Brain pericyte (primary cell): ENCODE measurements at places on chromosomes 13 and 19.

- DNase-seq: no peak
These were observed 309.6 kb upstream of the EDNRB start for GRCh38 chr13:78228211-78228610.

DNA sequence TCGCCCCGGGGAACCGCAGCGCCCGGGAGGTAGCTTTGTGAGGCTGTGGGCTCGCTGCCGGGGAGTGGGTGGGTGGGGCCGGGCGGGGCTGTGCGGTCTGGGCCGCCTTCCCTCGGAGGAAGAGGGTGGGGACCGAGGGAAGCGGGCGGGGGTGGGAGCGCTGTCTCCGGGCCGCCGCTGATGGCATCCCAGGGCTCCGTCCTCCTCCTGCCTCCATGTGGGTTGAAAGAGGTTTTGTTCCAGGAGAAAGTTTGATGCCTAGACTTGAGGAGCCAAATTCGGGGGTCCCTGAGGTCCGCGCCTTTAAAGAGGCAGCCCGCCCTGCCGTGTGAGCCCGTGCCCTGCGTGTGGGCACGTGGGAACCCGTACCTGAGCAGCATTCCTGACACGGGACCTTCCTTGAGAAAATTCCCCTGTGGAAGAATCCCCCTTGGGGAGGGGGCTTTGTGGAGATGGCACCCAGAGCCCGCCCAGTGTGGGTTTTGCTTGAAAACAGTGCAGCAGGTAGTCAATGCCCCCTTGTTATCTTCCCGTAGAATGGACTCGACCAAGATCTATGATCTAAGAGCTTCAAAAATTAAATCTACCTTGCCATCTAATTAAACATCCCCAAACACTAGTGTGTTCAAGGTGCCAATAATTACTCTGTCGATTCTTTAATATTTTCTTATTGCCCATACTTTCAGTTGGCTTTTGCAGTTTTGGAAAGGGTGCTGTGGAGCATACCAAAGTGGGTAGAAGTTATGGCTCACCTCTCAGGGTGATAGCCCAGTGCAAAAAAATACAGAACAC lies 107.8 kb downstream of the RXFP2 start:
- DNase-seq: no peak

GRCh38 chr13:30422054-30422839 lies at the start of gene UBE2L5:
TSS of gene UBE2L5 (plus strand) at chr13:30422493. CDS start at chr13:30427991, 5,498 bp downstream.
- DNase-seq: no peak

GRCh38 chr19:46762245-46762890 lies 16.1 kb upstream of the STRN4 start:
- no peak for DNase-seq

DNA sequence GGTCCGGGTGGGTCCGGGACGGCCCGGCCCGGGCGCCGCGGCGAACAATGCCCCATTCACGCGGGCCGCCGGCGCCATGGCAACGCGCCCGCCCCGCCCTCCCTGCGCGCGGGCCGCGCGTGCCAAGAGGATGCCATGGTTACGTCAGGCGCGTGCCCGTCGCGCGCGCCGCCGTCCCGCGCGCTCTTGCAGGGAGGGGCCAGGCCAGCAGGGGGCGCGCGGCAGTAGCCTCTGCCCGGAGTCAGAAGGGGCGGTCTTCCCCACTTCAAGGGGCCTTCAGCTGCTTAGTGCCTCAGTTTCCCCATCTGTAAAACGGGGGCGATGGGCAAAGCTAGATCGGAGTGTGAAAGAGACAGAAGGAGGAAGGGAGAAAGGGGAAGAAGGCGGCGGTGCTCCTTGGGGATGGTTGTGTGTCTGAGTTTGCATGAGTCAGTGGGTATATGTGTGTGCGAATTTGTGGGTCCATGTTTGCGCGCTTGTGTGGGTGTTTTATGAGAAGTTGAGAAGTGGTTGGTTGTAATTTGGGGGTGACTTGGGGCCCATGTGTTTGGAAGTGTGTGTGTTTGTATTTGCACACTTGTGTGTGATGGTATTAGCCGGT lies 11.6 kb upstream of the NFIX start:
- no peak for DNase-seq

DNA sequence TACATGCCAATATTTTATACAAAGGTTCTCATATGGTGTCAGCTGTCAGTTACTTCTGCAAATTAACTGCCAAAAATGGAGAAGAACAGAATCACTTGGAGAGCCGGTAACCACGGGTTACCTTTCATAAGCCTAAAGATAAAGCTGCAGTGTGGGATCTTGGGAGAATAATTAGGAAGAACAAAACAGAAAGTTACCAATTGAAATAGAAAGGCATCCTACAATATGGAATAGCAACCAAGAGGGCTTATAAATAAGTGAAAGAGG lies 74.2 kb downstream of the TSHZ3 start:
- DNase-seq: no peak

- DNase-seq: no peak
These were observed 50.4 kb downstream of the RASA3 start for GRCh38 chr13:114081761-114082681.

- DNase-seq: no peak
These were observed 4.2 kb upstream of the JSRP1 start for GRCh38 chr19:2260341-2260805.

DNA sequence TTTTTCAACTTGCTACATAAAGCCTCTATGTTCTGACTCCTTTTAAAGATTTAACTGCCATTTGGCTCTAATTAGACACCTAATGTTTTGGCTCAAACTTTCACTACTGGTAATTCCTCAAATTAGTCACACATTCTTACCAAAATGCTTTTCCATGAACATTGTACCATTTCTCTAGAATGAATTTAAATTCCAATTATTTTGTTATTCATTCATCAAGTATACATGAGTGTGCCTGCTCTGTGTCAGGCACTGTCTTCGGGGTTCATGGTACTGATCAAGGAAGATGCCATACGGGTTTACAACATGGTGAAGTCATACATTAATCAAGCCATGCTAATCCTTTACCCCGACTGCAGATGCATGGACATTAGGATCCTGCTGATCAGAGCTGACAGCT lies 69.1 kb upstream of the POSTN start:
- DNase-seq: no peak

GRCh38 chr13:28041031-28041461 lies 52.6 kb upstream of the URAD start:
- no peak for DNase-seq

DNA sequence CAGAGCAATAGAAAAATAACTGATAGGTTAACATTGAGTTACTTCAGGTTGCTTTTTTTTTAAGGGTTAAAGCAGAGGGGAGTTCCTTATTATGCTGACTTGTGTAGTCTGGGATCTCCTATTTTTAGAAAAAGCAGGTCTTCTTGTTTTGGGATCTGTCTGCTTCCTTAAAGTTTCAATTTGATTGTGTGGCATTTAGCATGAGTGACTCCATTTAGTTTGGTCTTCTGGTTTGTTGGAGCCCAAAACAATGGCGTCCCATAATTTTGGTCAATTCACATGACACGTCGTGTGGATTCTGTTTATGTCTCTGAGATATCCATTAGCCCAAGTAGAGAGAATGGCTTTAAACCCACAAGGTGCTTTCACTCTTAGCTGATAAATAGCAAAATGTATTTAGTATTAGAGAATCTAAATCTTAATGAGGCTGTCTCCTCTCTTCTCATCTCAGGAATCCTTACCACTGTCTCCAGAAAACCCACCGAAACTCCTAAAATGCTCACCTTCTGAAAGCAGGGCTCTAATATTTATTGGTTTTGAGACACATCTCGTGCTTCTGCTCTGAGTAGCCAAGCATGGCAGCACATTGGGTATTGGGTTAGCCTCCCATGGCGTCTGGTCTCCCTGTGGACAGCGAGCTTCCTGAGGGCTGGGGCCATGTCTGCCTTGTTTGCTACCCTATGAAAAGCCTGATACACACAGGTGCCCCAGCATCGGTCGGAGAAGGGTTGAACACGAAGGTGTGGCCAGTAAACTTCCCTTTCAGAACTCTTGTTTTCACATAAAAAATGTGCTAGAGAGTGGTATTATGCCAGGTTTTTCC lies 67.2 kb upstream of the GPR183 start:
- DNase-seq: no peak

- no peak for DNase-seq
These were observed 7.1 kb upstream of the ERVV-2 start for GRCh38 chr19:53037101-53038097.

DNA sequence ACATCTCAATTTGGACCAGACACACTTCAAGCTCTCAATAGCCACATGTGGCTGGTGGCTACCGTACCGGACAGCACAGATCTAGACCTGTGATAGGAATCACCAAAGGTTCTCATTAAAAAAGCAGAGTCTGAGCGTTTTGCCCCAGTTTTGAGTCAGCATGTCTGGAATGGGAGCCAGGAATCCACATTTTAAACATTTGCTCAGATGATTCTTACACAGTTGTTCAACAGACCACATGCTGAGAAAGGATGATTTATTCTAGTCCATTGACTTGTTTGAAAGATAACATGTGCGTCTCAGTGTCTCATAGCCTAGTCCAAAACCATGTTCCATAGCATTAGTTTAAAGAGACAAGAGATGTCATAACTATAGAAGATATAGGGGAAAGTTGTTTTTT lies 53.4 kb downstream of the FLT3 start:
- no peak for DNase-seq

DNA sequence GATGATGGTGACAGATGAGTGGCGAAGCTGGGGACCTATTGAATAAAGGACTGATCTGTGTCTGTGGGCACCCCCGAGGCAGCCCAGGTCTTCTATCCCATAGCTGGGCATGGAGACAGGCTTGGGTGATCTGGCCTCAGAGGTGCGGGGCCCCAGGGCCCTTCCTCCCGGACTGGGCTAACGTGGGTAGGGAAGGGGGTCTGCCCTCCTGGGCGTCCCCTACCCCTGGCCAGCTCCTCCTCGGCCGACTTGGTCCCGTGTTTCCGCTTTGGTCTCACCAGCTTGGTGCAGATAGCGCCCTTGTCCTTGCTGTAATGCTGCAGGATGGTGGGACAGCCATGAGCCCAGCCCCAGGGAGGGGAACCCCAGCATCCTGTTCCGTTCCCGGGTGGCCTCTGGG lies 3.3 kb downstream of the MATK start:
- no peak for DNase-seq

DNA sequence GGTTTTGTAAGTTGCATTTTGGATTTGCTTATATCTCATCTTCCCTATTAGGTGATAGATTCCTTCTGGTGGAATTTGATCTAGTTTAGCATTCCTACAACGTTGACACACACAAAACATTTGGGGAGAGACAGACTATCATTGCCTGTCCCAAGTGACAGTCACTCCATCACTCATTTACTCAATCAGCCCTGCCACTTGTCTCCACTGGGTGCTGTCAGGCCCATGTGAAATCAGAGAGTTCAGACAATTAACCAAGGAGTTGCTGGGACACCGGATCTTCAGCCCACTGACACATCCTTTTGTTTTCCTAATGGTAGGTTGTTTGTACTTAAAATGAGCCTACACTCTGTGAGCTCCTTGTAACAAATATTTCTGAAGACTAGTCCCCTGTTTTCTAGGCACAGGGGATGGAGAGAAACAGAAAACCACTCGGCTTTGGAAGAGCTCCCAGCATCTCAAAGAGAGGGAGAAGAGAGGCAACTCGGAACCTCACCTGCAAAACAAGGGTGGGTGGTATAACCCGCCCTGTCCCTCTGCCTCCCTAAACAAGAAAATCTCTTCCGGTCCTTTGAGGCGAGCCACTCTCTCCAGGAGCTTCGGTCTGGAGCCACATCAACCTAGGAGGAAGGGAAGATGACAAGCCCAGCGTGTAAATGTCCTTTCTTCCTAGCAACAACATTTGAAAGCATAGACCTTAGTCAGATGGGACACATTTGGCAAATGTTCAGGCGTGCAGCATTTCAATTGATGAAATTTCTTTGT lies 440.9 kb upstream of the KLF12 start:
- DNase-seq: no peak

DNA sequence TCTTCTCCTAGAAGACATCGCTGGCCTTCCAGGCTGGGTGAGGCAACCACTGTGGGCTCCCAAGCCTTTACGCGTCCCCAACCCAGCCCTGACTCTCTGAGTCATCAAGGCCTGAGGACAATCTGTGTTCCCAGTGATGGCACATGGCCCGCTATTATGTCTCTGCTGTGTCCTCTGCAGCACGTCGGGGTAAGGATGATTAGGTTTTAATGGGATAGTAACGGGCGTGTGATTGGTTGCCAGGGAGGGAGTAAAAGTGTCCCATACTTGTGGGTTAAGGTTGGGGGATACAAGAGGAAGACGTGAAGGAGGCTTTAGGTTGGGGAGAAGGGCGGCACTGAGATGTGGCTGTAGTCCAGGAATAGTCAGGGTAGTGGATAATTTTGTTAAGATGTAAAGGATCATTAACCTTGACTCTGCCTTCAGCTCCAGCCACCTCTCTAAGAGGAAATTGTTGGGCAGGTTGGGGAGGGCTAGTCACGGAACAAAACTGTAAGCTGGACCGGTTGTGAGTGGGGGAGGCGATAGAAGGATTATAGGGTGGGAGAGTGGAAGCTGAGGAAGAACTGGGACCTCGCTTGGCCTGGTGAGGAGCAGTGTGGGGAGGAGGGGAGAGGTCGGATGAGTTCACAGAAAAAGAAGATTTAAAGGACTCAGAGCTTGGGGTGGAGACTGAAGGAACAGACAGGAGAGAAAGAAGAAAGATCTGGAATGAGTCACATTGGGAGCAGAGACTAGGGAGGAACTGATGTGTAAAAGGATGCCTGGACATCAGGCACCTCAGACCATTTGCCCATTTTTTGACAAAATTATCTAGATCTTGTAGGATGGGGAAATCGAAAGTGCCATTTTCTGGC lies 27.9 kb upstream of the IGFL1 start:
- DNase-seq: no peak

GRCh38 chr13:107296804-107297203 lies 728.9 kb upstream of the ARGLU1 start:
- DNase-seq: no peak

DNA sequence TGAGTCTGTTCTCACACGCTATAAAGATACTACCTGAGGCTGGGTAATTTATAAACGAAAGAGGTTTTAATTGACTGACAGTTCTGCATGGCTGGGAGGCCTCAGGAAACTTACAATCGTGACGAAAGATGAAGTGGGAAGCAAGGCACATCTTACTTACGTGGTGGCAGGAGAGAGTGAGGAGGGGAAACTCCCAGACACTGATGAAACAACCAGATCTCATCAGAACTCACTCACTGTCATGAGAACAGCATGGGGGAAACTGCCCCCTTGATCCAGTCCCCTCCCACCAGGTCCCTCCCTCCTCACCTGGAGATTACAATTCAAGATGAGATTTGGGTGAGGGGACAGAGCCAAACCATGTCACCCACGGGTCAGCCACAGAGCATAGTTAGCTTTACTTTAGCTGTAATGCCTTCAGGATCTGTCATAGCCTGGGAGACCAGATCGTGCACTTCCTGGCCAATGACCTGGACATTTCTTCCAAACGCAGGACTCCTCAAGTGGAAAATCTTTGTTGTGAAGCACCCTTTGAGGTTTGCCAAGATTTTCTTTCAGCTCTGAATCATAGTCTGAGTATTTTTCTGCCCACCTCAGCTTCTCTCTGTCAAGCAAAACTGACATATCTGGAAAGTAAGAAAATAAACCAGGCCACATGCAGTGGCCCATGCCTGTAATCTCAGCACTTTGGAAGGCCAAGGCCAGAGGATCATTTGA lies 25.2 kb upstream of the HIF3A start:
- DNase-seq: no peak

GRCh38 chr13:74145249-74145975 lies 11.2 kb upstream of the KLF12 start:
- DNase-seq: no peak
